Activated CD8-positive, alpha-beta memory T cell treated with anti-CD3 and anti-CD28 coated beads, Interleukin-2, amount 10 ng/mL, durations not matched to agents 7 days and 5 days (primary cell): ENCODE measurements at places on chromosomes 12 and 14.
A peak's percentile ranks its signal among the peaks of the same experiment; 100 is the strongest.

- peak; percentile 57 for DNase-seq
Measured at GRCh38 chr12:132600048-132601032, 10.0 kb downstream of the LRCOL1 start.

DNA sequence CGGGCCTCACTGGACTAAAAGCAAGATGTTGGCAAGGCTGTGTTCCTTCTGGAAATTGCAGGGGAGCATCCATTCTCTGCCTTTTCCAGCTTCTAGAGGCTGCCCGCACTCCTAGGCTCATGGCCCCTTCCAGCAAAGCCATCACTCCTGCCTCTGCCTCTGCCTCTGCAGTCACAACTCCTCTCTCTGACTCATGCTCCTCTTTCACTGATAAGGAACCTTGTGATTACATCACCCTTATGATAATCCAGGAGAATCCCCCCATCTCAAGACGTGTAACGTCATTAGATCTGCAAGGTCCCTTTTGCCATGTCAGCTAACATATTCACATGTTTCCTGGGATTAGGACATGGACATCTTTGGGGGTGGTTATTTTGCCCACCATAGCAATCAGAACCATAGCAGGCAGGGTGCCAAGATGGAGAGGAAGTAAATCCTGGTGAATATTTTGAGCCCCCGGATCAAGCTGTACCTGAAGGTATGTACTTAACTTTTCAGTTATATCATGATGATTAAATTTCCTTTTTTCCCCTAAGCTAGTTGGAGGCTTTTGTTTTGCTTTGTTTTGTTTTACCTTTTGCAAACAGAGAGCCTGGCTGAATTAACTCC, 123.6 kb downstream of the SCARB1 start:
- no peak for DNase-seq

DNA sequence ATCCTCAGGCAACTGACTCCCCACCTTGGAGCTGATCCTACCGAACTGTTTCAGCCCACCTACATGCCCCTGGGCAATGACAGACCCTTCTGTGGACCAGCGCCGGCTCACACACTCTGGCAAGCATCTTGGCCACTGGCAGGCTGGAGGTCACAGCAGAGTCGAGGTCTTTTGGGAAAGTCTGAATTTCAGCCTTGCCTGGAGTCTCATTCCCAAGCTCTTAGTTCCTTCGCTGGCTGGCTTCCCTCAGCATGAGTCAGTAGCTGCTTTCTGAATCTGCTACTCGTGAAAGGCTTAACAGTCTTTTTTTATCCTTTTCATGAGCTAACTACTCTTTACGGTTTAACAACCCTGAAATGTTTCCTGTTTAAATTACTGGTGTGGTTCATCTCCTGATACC, 44.5 kb downstream of the ASCL4 start:
- DNase-seq, result no peak

- no peak for DNase-seq
Measured at GRCh38 chr12:52383331-52383730, 2.1 kb downstream of the KRT84 start.

DNA sequence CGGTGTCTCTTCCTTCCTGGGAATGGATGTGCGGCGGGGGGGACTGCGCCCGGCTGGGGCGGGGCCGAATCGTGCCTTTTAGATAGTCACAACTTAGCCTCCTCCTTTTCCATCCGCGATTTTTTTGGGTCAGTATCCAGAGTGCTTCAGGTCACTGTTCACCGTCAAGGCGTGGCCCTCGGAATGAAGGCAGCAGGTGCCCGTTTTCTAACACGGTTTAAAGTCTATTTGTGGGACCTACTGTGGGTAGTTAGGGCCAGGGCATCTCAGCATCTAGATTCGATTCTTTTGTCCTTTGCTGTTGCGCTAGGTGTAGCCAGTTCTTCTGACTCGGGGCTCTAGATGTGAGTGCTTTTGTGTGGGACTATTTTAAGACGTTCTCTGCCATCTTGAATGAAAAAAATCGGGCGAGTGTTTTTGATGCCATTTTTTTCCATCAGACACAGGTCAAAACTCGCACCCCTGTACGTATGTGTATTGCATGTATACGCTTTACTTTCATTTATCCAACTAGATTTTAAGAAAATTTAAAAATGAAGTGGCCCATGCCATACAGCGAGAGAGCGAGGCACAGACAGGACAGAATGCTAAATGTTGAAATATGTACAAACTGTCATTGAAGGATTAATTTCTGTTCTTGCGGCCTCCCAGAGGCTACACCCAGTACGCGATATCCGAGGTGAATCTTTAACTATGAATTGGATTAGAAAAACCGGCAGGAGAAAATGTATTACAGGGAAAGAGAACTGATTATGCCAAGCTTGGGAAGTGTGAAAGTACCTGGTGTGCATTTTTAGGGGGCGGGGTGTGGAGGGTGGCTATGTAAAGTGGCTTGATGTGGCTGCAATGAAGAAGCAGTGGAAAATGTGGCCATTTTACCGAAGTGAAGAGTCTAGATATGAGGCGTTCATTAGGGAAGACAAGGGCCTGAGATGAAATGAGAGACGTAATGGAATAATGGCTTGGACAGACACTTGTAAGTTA, 835 bp downstream of the VEZT start:
- peak; percentile 72 for DNase-seq

- DNase-seq, result no peak
Measured at GRCh38 chr14:32011225-32011624, 65.9 kb upstream of the ARHGAP5 start.
